Upper lobe of right lung (tissue), 1 donor: ENCODE measurements at places on chromosomes 12 and 14. TPM values are rescaled to one million over a fixed set of nuclear protein-coding genes. Genes with fewer than 3 reads are reported as not detected.

- DNase-seq = no peak
Observed at GRCh38 chr12:132396657-132397056, 67.3 kb upstream of the GALNT9 start.

KRT6C gene
- total RNA-seq = not detected

RAD9B gene
- total RNA-seq = 1.8 TPM

CDH24 gene
- 7.8 TPM for total RNA-seq

GPD1 gene
- total RNA-seq = 32.9 TPM

DNA sequence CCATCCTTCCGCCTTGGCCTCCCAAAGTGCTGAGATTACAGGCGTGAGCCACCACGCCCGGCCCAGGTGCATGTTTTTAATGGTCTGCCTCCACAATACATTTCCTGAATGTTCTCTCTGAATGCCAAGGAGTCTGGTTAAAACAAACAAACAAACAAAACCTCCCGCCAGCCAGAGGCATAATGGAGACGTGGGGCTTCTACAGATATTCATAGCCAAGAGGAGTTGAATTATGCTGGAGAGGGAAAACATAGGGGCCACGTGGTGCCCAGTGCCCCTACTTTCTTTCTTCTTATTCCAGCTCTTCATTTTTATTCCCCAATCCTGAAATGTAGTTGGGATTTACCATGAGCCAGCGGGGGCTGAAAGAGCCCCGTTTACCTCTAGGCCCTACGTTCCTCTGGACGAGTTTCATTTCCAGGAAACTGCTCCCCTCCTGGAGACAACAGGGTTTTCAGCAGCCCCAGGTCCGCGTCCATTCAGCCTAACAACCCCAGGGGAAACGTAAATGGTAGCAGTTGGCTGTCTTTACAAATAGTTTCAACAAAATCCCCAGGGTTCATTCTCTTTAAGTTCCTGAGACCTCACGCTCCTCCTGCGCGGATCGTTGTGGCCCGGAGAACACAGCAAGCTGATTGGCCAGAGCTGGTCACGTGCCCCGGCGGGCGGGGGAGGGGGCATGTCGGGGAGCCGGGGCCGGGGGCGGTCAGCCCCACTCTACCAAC is 108.5 kb upstream of the ESRRB start:
- DNase-seq = peak; percentile 84

DNA sequence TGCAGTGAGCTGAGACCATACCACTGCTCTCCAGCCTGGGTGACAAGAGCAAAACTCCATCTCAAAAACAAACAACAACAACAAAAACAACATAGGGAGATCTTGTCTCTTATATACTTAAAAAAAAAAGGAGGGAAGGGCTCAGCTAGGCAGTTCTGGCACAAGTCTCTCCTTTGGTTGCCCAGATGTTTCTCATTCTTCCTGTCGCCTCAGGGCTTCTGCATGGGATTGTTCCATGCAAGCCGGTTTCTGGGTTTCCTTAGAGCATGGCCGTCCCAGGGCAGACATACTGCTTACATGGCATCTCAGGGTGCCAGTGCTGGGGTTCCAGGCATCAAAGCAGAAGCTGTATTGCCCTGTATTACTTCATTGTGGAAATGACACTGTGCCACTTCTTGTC is 5.2 kb upstream of the SLC8B1 start:
- no peak for DNase-seq

LGR5 gene
- 0.35 TPM for total RNA-seq

GRCh38 chr12:76031081-76031413 is 529 bp downstream of the PHLDA1 start:
- DNase-seq = no peak

- DNase-seq = peak; percentile 67
Observed at GRCh38 chr14:94050231-94050880, 24.2 kb downstream of the OTUB2 start.

KRT4 gene
- 6.8 TPM for total RNA-seq

- DNase-seq = peak; percentile 77
Observed at GRCh38 chr12:97556302-97556779, 93.7 kb downstream of the RMST start.

DNA sequence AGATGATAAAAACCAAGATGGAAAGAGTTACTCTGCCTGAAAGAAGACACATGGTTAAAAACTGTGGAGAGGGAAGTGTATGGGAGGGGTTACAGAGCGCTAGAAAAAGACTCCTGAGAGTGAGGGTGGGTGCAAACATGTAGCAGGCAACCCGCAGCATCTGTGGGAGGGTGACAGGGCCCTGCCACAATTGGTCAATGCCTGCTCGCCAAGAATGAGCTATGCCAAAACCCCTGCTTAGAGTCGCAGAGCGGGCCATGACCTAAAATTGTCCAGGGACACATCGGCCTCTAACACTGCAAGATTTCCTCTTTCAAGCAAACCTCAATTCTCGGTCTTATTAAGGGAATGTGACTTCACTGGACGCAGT is 700 bp downstream of the PRKAG1 start:
- no peak for DNase-seq

GRCh38 chr12:23113781-23114180 is 488.8 kb downstream of the ETNK1 start:
- no peak for DNase-seq

ESRRB gene
- not detected for total RNA-seq

SMIM41 gene
- 6.1 TPM for total RNA-seq

DTX1 gene
- total RNA-seq = 5.1 TPM
